ENCODE measurements at places on chromosomes 11 and 22.

- no peak for DNase-seq
Observed at GRCh38 chr11:95322539-95322938, 91.5 kb upstream of the SESN3 start.

DNA sequence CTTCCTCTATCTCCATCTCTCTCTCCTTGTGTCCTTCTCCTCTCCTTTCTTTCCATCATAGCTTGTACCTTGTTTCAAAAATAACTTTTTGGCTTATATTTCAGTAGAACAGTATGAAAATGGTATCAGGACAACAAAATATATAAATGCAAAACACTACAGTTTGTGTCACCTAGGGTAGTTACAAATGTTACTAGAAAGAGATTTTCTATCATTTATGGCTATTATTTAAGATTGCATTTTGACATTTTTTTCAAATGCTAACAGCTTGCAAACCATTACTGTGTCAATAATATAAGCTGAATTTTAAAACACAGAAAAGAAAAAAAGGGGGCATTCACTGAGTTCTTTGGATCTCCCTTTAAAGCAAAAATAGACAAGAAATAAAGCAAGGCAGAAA is 392.3 kb upstream of the LRRC4C start:
- DNase-seq = no peak

GRCh38 chr22:25701056-25701780 is 40.8 kb upstream of the MYO18B start:
- no peak for DNase-seq

GRCh38 chr11:1793081-1793480 is 29.4 kb upstream of the CTSD start:
- no peak for DNase-seq

GRCh38 chr11:1352696-1353382 is 36.9 kb upstream of the BRSK2 start:
- no peak for DNase-seq

GRCh38 chr11:123801765-123802164 is 4.4 kb downstream of the OR6M1 start:
- no peak for DNase-seq

DNA sequence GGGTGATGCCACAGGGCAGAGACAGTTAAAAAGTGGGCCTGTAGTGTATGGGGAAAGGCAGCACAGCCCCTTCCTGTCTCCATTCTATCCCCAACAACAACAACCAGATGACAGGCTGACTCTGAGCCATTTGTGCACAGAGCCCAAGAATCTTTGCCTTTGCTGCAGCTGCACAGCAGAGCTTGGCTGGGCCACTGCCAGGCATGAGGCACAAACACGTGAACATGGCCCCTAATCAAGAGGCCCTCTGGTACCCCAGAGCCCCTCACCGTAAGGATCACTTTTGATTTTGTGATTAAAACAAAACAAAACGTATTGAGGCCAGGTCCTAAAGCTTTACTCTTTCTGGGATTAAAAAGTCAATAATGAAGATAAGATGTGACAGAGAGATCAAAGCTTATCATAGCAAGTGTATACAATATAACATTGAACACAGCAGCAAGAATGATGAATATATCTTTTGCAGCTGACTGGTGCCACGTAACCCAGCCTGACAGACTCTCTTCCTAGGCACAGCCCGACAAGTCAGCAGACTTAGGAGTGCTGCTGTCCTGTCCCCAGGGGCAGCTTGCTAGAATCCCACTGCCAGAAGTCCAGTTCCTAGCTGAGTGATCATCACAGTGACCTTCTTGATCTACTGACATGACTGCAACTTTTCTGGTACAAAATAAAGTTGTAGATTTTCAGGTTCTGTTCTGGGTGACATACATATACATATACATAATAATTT is 117.8 kb downstream of the SERGEF start:
- DNase-seq = no peak

- DNase-seq = no peak
Observed at GRCh38 chr11:61347916-61348461, 13.7 kb downstream of the CYB561A3 start.

DNA sequence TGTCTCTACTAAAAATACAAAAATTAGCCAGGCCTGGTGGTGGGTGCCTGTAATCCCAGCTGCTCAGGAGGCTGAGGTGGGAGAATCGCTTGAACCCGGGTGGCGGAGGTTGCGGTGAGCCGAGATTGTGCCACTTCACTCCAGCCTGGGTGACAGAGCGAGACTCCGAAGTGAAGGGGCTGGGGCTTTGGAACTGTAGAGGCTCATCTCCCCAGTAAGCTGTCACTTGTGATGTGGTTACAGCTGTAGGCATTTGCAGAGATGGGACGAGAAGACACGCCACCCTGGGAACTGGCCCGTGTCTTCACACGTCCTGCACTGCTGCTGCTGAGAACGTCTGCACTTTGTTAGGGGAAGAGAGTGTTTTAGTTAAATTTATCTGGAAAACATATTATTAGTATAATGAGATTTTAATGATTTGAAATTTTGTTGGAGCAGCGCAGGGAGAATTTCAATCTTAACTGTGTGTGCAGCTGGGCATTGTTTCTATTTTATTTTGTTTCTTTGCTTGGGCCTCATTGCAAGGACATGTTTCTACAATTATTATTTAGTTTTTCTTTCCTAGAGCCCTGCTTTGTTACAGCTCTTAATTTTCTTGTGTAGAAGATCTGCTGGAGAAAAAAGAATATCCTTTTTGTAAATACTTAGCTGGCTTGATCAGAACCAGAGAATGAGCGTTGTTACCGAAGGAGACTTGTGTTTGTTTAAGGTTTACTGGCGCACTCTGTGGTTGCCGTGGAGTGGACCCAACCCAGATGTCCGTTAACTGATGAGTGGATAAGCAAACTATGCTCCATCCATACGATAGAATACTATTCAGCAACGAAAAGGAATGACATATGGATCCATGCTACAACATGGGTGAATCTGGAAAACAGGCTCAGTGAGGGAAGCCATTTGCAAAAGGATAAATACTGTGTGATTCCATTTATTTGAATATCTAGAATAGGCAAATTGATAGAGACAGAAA is 18.4 kb downstream of the PARVB start:
- DNase-seq = no peak

- no peak for DNase-seq
Observed at GRCh38 chr11:313304-313786, 495 bp upstream of the IFITM1 start.

DNA sequence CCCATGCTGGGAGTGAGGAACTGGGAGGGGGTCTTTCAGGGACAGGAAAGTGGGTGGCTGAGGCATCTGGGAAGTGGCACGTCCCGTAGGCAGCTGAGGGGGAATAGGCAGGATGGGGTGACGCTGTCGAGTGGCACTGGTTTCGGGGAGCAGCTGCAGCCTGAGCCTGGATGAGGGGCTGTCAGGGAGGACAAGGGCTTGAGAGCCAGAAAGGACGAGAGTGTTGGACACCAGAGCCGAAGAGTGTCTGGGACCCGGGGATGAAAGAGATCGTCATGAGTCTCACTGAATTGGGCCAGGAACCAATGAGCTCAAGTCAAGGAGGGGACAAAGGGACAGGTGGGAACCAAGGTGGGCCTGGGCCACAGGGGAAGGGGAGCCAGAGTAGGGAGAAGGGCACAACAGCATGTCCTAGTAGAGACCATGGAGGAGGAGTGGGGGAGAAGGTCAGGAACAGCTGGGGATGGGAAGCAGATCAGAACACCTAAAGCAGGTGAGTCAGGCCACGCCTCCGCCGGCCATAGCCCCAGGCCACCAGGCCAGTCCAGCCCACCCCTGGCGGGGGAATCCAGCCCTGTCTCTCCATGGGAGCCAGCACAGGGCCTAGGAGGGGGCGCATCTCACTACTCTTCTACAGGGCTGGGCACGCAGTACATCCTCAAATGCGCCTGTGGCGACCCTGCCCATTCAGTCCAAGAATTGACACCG is 4.2 kb downstream of the RAB3IL1 start:
- no peak for DNase-seq

DNA sequence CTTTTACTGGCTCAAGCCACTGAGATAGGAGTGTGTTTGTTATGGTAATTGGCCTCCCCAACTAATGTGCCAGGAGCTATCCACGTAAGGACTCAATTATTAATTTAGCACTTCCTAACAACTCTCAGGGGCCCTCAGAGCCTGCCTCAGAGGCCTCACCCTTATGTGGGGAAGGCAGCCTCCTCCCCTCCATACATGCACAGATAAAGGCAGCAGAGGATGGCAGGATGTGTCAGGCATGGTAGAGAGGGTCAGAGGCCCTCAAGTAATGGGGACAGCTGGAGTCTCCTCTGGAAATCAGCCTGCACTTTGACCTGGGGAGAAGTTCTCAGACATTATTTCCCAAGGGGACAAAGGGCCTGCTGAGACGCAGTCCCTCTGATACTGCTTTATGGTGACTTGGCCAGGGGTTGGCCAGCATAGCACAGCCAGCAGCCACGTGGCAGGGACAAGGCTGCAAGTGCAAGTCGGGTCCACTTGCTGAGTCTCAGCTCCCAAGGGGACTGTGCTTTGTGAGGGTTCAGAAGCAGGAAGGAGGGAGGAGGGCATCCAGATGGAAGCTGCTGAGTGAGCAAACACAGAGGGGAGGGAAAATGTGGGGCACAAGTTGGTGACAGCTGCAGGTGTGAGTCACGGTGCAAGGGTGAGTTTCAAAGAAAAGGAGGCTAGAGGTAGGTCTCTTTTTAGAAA is 17.0 kb downstream of the MOGAT2 start:
- DNase-seq = no peak

DNA sequence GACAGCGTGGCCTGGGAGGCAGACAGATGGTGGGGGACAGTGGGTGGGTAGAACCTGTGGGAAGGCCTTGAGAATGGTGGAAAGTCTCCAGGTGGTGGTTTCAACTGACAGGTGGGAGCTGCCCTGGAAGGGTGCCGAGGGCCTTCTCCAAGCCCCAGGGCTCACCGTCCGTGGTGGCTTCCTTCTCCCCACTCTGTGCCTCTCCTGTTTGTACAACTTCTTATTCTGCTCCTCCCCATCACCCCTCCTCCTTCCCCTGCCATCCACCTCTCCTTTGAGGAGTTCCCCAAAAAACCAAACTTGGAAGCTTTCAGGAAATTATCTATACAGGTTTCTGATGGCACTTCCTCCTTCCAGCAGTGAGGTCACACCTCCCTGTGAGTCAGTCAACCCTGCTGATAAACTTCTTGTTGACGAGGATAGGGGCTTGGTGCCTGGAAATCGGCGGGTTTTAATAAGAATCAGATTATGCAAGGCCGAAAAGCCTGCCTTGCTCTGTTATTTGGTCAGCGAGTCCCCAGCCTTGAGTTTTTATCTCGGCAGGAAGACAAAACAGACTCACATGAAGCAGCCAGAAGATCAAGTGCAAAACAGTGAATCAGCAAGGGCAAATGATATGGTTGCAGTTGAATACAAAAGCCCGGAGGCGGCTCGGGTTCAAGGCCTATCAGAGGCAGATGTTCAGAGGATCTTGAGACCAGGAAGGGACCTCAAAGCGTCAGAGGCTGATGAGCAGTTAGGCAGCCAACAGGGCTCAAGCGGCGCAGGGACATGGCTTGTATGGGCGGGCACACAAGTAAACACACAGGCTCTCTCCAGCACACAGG is 9.5 kb upstream of the ST3GAL4 start:
- DNase-seq = no peak

- DNase-seq = peak; percentile 20
Observed at GRCh38 chr11:129117595-129118350, 74.4 kb downstream of the ARHGAP32 start.

GRCh38 chr11:45651841-45652749 is 13.3 kb downstream of the CHST1 start:
- DNase-seq = no peak

GRCh38 chr11:20110908-20111669 is 49.2 kb downstream of the DBX1 start:
- DNase-seq = peak; percentile 11

- DNase-seq = no peak
Observed at GRCh38 chr22:46178755-46179505, 28.6 kb downstream of the PPARA start.

GRCh38 chr22:19784384-19785175 is 24.0 kb downstream of the TBX1 start:
- DNase-seq = no peak

GRCh38 chr11:105208019-105208418 is 68.5 kb upstream of the CARD18 start:
- no peak for DNase-seq

DNA sequence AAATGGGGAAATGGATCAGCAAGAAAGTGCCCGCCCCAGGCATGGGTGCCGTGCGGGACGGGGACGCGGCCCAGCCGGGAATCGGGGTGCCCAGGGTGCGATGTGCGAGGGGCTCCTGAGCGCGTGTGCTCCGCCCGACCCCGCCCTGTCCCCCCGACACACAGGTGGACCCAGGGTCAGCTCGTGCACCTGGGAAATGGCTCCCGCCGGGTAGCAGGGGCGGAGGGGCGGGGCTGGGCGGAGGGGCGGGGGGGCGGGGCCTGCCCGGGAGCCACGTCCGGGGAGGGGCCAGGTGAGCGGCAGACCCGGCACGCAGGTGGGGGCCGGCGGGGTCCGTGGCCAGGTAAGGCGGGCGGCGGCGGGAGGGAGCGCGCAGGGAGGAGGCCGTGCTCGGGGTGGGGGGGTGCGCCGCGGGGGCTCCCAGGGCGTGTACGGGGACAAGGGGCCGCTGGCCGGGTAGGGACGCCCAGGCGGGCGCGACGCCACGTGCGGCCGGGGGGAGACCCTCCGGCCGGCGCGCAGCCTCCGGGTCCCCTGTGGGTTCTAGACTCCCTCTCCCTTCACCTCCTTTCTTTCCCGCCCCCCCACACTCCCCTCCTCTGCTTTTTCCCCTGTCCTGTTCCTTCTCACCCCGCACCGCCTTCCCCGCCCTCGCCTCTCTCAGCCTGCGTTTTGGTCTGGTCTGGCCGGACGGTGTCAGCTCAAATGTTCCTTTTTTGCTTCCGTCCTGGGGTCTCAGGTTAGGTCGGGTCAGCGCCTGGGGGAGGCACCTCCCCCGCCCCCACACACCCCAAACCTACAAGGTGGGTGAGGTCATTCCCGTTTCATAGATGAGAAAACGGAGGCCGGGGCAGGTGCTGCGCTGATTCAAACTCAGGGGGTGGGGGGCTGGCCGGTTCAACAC is at the start of gene ARHGAP8:
Gene ARHGAP8, plus strand, starts transcription at position 291 of the 904 bp plus-strand sequence. CDS start 33,953 bp downstream, outside the sequence.
- DNase-seq = no peak

DNA sequence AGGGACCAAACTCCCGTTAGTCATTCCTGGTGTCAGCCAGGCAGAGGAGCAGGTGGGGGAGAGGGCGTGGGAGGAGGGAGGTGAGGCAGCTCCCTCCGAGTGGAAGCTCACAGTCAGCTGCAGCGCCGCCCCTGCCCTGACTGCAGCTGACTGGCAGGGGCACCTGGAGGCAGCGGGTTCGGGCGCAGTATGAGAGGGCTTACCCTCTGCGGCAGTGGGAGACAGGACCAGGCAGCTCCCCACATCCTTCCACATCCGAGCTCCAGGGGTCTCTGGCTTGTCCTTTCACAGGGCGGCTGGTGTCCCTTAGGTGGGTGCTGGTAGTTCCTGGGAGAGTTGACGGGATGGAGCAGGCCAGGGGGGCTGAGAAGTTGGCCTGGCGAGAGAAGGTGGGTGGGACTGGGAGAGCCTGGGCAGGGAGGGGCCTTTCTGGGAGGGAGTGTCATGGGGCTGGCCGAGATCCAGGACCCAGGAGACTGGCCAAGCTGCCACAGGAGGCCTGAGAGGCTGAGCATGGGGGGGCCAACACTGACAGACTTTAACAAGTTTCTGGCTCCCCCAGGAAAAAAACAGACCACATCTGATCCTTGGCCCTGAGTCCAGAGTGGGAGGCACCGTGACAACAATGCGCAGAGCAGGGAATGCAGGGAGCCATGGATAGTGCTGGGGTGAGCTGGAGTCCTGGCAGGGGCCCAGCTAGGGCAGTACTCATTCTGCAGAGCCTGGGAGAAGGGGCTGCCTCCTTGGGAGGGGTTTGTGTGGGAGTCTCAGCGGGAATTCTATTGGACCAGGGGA is 4.9 kb downstream of the ADORA2A start:
- DNase-seq = peak; percentile 42

Measured in activated T-cell treated with anti-CD3 and anti-CD28 coated beads for 4 hours (primary cell).